Stimulated activated CD4-positive, alpha-beta T cell treated with anti-CD3 and anti-CD28 coated beads, TNF-alpha, amount 100 ng/mL, for 24 hours (primary cell): ENCODE measurements at places on chromosomes 2 and 18.

DNA sequence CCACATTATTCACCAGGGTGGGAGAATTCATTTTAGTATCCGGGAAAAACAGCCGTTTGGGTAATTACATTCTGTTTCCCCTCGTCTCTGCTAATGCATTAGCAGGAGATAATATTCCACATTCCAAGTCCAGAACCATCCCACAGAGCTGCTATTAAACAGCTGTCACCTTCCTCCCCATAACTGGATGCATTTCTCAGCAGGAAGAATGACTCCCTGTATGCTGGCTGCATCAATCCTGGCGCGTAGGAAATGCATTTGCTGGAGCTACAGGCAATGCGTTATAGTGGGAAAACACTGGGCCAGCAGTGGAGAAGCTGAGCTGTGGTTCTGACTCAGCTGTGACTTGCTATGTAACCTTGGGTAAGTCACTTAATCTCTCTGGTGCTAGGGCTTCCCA lies 246.0 kb downstream of the CLIP4 start:
- DNase-seq, result no peak

DNA sequence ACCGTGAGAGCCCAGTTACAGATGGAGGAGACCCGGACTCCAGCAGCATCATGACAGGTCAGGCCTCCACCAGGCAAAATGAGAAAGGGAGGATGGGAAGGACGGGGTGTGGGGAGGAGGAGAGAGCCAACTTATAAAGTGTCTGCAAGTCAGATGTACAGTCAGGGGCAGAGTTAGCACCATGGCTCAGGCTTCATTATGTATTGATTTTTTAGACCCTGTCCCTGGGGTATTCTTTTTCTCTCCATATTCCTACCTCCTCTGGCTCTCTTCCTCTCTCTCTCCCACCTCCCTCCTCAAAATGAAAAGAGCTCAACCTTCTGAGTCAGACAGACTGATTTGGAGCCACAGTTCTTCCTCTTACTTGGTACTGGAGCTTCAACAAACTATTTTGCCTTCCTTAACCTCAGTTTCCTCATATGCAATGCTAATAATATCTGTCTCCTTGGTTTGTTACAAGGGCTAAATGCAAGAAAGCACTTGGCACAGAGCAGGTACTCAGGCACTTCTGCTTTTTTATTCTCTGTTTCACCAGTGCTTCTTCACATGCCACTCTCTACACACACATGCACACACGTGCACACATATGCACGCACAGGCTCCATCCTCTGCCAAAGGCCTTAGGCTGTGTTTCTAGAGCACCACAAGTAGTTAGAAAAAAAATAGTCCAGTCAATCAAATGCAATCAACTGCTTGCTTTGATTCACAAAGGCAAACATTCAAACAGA lies 92.3 kb upstream of the PKDCC start:
- no peak for DNase-seq

- no peak for DNase-seq
Measured at GRCh38 chr2:47073217-47073616, 81.9 kb downstream of the STPG4 start.

DNA sequence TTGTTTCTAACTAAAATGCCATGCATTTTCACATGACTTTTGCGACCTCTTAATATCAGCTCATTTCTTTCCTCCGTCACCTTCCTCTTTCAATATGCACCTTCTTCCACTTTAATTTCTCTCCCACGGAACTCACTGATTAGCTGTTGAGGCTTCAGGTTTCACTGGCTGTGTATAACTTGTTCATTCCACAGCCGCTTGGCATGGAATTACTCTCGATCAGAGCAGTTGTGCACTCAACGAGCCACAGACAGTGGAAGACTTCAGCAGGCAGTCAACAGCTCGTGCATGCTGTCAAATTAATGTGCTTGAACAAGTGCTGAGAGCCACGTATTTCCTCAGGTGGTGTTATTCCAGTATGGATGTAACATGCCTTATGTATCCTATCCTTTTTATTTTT lies 491.2 kb upstream of the DDX18 start:
- no peak for DNase-seq

- DNase-seq, result no peak
Measured at GRCh38 chr2:121075006-121075551, 209.9 kb downstream of the TFCP2L1 start.

- DNase-seq, result no peak
Measured at GRCh38 chr2:205751569-205752031, 69.3 kb downstream of the NRP2 start.

GRCh38 chr2:191629976-191630712 lies 47.8 kb upstream of the NABP1 start:
- DNase-seq, result no peak

GRCh38 chr2:103293067-103293741 lies 531.4 kb downstream of the TMEM182 start:
- DNase-seq, result no peak

GRCh38 chr2:31216734-31217133 lies 581 bp downstream of the CAPN14 start:
- DNase-seq, result no peak

DNA sequence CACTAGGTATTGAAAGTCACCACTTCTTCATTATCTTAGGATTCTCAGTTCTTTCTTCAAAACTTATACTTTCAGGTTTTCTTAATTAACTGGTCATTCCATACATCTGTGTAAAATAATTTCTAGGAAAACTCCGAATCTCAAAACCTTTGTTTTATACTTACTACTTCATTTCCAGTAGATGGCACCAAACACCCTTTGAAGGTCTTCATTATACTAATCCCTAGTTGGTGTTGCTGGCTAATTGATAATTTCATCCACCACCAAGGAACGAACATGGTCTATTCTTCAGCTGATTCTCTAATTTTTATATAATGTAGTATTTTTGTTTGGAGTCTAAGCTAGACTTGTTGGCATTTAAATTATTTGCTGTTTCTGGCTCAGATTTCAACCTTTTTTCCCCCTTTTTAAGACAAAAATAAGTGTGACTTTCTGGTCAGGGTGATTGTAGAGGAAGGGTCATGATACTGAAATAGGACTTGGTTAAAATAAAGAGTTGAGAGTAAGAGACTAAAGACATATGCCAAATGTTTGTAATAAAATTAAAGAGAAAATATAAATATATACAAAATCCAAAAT lies 2.8 kb upstream of the MXD1 start:
- DNase-seq, result no peak

DNA sequence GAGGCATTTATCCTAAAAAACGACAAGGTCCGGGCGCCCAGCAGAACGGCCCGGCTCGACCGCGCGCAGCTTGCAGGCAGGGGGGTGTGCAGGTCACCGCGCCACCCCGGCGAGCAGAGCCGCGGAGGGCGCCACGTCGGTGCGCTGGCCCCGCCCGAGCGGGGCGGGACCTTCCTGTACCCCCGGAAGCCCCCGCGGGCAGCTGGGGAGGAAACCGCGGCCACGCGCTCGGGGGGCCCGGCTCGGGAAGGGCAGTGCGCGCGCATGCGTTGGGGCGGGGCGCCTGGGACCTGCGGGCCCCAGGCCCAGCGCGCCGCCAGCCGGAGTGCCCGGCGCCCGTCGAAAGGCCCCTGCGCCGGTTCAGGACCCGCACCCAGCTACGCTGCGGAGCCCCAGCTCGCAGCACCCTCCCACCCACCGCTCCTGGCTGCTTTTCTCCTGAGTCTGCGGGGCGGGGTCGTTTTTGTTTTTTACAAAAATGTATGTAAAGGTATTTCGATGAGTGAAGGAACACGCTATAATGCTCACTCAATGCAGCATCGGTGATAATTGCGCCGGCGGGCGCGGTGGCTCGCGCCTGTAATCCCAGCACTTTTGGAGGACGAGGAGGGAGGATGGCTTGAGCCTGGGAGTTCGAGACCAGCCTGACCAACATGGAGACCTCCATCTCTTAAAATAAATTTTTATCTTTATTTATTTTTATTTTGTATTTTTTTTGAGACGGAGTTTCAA lies 47.7 kb upstream of the POMC start:
- peak; percentile 86 for DNase-seq

DNA sequence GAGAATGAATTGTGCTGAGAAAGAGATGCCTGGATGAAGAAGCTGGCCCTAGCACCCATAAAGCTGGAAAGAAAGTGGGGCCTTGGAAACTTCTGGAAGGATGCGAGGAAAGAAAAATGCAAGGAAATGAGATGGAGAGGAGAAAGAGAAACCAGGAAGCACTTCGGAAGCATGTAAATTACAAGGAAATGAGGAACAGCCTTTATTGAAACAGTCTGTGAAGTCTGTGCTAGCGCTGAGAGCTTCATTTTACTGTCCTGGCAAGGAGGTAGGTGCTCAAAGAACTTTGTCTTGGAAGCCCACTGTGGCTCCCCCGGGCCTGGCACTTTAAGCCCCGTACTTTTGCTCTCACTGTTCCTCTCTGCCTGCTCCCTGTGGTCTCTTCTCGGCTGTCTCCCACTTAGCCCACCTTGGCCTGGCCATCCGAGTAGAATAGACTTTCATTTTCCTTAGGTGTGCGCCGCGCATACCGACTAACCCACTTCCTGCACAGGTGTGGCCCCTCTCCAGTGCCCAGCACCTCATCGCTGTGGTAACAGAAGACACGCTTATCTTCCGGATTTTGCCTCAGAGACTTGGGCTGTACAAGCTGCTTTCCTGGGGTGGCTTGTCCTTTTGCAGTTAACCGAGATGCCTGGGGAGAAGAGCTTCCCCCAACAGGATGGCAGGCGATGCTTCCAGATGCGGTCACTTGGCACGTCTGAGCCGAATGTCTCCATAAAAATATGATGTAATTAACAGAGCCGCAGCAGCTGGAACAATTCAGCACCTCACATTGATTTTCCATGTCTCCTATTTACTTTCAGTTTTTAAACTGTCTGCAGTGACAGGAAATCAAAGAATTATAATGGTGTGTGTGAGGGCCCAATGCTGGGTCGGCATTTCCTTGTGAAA lies 199.6 kb downstream of the HRH4 start:
- DNase-seq, result peak; percentile 8

DNA sequence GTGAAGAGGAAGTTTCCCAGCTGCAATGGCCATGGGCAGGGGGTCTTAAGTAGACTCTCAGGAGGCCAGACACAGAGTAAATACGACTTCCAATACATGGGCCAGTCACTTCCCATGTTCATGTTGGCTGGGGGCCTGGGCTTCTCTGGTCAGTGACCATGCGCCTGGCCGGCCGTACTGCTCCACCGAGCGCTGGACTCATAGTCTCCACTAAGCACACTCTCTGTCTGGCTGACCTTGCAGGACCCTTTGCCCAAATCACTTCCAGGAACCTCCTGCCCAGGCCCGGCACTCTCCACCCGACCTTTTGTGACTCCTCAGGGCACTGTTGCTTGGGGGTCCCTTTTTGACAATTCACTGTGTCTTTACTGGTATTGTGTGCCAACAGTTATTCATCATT lies 69.3 kb downstream of the SOWAHC start:
- no peak for DNase-seq

GRCh38 chr2:179773986-179774385 lies 87.4 kb downstream of the ZNF385B start:
- no peak for DNase-seq

DNA sequence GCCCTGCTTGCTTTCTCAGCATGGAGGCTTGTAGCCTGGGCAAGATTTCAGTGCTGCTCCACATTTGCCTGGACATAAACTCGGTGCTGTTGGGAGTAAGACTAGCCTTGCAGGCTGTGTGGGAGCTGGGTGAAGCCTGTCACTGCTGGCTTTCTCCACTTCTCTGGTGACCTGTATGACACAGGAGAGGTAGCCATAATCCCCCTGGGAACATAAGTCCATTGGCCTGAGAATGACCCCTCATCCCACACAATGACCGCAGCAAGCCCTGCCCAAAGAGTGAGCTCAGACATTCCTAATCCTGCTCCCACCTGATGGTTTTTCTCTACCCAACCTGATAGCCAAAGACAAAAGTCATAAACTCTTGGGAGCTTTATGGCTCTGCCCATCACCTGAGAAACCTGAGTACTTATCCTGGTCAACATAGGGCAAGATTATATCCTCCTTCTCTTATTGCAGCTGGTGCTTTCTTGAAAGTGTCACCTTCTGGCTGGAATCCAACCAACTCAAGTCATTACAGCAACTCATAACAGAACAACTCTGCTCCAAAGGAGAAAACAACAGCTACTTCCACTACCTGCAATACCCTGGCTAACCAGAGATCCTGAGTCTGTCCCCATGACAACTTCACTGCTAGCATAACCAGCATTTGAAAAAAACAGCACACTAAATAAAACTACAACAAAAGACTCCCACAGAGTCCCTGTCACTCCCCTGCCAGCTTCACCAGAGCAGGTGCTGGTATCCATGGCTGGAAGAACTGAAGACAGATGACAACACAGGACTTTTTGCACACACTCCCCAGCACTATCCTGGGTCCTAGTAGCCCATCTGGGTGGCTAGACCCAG lies 834.4 kb upstream of the DDX18 start:
- no peak for DNase-seq

DNA sequence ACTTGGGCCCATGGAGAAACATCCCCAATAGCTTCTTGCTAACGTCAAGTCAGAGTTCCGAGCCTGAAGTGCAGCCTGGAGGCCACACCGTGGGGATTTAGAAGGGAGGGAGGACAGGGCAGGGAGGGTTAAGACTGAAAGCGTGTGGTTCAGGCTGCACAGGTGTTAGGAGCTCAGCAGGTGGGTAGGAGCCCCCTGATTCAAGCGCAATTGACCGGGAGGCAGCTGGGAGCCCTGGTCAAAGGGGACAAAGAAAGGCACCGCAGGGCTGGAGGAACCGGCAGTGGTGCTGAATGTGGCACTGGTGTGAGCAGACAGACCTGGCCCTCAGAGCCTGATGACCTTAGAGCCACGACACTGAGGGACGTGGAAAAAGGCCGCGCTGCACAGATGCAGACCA lies 149.6 kb downstream of the TMEM18 start:
- DNase-seq, result no peak

DNA sequence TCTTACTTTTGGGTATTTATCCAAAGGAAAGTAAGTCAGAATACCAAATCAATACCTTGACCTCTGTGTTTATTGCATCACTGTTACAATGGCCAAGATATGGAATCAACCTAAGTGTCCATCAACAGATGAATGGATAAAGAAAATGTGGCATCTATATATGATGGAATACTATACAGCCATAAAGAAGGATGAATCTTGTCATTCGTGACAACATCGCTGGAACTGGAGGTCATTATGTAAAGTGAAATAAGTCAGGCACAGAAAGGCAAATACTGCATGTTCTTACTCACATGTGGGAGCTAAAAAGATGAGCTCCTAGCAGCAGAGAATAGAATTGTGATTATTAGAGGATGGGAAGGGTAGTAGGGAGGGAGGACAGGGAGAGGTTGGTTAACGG lies 34.6 kb downstream of the LCT start:
- DNase-seq, result no peak

GRCh38 chr2:183011743-183012142 lies 26.5 kb downstream of the NCKAP1 start:
- no peak for DNase-seq

DNA sequence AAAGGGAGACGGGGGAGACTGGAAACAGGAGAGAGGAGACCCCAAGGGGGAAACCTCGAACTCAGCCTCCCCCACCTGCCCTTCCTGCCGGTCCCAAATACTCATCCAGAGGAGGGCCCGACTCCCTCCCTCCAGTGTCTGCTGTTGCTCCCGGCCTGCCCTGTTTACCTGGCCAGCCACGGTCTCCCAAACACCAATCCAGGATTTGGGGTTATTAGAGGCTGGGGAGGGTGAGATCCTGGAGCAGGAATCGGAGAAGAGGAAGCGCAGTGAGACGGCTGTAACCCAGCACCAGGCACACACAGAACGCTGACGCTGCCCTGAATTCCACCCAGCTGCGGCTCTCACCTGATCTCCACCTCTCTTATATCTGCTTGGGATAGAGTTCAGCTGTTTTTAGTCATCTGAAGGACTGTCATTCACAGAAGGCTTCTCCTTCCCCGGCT lies 213.0 kb downstream of the TNS1 start:
- no peak for DNase-seq
